ENCODE measurements at places on chromosomes 6 and 20.

DNA sequence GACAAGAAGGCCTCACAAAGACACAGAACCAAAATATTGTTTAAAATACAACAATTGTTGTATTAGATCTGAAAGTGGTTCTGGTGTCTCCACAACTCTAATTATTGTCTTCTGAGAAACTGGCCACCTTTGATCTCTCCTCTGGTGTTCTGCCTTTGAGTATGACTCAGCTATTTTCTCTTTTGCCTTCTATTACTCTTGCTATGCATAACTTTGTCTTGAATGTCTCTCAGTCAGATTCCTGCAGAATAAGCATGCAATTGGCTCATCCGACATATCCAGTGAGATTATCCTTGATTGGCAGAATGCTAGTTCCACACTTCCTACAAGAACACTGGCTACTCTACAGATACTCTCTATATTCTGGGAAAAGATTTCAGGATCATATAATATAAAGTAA lies 14.3 kb upstream of the EPM2A start:
- DNase-seq = no peak

DNA sequence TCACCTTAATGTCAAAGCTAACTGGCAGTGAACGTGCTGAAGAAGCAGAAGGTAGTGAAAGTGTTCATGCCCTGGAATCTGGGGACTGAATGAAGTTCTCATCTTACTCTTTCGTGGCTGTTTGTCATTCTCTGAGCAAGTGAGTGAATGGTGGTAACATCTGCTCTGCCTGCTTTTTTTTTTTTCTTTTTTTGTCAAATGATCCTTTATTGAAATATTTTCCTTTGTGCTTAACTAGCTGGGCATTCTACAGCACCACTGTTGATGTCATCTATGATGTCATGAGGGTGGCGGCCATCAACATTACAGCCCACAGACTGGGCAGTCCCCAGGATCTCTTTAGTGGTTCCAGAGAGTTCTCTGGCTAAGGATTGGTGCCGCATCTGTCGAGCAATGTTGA lies 65.2 kb downstream of the RIN2 start:
- DNase-seq = no peak

DNA sequence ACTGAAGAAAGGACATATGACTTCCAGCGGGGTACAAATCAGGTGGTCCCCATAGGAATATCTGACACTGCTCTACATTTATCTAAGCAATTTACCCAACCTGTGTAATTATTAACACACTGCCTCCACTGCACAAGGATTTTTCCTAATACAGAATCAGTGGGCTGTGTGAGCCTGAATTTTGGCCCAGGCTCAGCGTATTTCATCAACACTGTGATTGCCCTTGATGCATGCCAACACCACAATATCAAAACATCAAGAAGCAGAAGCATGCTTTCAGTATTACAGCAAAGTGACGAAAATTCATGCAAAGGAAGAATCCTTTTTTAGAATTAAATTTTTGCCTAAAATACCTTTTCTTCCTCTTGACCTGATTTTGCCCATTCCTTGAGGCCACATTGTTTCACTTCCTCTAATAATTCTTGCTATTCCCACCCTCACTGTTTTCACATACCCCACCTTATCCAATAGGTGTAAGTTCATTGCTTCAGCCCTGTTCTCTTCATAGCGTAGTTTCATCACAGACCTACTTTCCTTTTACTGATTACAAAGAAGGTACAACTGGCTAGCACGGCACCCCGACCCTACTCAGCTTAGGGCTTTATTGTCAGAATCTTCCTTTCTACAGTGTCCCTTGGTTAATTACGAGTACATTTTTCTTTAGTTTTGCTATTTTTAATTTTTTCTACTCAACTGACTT lies 83.7 kb upstream of the PTCHD4 start:
- DNase-seq = no peak

- no peak for DNase-seq
Observed at GRCh38 chr6:134920422-134920821, 29.5 kb downstream of the ALDH8A1 start.

DNA sequence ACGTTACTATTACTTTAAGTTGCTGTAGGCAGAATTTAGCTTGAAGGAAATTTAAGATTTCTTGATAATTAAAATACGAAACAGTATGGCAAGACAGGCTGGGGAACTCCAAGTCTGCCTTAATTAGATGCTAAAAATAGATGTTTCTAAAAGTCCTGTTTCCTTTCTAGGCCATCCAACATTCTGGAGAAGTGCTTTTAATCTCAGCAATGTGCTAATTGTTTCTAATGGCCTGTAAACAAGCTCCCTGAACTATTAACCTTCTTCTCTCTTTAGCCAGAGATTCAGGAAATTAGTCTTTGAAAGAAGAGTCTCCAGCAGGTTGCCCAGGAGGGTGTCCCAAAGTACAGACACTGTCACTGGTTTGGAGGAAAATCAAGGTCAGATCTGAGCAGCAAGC lies 677.3 kb upstream of the AGPAT4 start:
- no peak for DNase-seq

- DNase-seq = peak; percentile 3
Observed at GRCh38 chr20:13819885-13820645, 35.2 kb downstream of the NDUFAF5 start.

DNA sequence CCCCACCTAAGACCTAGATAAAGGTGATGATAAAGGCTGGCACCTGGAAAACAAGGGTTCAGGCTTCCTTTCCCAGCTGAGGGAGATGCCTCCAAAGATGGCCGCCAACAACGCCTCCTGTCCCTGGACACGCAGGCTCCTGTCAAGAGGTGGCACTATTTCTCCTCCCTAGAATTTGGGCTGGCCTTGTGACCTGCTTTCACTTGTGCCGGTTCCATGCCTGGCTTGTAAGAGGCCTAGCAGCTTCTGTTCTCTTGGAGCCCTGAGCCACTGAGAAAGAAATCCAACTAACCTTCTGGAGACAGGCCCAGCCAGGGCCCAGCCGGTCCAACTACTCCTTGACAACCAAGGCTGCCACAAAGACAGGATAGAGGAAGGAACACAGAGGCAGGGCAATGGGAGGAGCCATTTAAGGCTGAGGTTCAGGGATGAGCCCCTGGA lies 60.2 kb upstream of the RALY start:
- DNase-seq = peak; percentile 17

- DNase-seq = no peak
Observed at GRCh38 chr6:14373648-14374437, 256.3 kb downstream of the CD83 start.

GRCh38 chr6:2823104-2823850 lies 18.4 kb downstream of the SERPINB1 start:
- DNase-seq = no peak

DNA sequence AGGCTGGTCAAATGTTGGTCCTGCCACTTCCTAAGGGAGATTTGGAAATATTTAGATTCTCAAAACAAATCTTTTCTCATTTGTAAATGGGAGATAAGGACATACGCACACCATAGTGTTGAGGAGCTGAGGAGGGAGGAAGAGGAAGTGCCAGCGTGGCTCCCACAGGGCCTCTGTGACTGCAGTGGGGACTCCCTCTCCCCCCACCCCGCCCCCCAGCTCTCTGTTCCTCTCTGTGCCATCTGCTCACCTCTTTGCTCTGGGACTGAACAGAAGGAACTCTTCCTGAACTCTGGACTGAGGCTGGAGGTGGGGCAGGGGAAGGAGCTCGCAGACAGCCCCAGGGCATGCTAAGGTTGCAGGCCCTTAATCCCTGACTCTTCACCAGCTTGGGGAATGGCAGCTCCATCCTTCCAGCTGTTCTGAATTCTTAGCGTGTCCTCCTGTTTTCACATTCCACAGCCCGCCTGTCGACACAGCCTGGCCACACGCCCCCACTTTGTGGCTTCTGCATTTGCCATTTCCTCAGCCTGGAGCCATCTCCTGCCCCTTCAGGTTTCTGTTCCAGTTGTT lies 11.4 kb downstream of the DDX27 start:
- no peak for DNase-seq

- no peak for DNase-seq
Observed at GRCh38 chr6:144624246-144624645, 339.1 kb downstream of the UTRN start.

DNA sequence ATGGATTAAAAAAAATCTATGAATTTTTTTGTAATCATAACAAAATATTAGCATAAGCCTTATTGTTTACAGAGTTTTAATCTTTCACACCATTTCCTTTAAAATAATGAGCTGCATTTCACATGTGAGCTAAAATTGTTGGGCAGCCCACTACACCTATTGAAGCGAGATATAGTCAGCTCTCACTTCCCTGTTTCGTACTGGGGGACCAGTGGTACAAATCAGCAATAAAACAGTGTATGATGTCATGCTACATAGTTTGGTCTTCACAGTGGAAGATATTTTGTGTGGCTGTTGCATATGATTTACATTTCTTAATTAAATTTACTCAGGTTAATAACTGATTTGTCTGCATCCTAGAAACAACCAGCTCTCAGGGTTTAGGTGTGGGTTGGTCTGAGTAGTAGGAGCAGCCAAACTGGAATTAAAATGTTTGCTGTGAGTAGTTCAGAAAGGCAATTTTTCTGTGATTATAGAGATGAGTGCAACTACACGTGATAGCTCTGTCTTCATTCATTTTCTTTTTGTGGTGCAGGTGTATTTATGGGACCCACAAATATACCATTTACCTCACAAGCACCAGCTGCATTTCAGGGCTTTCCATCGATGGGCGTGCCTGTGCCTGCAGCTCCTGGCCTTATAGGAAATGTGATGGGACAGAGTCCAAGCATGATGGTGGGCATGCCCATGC lies 99.3 kb downstream of the B3GAT2 start:
- no peak for DNase-seq

- DNase-seq = no peak
Observed at GRCh38 chr6:37320646-37321045, 33.1 kb upstream of the RNF8 start.

DNA sequence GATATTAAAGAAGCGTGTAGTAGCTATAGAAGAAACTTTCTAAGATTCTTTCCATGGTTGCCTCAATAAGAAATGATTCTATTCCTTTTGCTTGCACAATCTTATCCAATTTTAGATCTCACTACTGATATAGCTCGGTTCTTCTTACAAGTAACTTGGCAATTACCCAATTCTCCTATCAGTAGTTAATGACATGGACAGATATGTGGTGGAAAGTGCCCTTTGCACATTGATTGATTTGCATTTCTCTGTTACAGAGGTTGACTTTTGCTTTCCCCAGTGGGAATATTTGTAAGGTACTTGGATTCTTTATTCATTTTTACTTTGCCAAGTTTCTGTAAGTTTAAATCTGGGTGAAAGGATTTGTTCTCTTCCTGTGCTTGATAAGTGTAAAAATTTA lies 93.7 kb upstream of the QKI start:
- DNase-seq = no peak

- DNase-seq = no peak
Observed at GRCh38 chr6:34318499-34319470, 70.0 kb upstream of the SMIM29 start.

DNA sequence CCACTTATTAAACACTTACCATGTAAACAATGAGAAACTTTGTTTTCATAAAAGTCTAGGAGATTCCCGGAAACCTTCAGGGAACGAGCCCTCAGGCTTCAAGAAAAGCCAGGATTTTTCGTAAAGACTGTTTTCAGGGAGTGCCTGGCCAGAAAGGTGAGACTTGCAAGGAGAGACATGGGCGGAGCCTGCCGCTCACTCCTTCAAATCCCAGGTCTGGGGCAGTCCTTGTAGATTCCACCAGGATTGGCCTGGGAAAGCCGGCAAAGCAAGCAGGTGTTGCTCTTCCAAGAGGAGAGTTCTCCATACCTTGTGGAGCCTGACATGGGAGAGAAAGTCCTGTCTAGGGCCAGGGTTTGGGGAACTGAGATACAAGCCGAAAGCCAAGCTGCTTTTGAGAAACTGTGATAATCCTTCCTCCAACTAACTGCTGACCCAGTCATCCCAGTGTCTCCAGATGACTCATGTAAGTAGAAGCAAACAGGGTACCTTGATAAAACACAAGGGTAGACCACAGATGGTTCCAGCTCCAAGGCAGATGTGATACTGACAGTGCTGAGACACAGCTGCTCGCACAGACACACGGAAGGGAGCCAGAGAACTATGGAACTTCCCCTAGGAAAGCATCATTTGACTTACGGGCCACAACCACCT lies 69.4 kb upstream of the NAA20 start:
- no peak for DNase-seq

DNA sequence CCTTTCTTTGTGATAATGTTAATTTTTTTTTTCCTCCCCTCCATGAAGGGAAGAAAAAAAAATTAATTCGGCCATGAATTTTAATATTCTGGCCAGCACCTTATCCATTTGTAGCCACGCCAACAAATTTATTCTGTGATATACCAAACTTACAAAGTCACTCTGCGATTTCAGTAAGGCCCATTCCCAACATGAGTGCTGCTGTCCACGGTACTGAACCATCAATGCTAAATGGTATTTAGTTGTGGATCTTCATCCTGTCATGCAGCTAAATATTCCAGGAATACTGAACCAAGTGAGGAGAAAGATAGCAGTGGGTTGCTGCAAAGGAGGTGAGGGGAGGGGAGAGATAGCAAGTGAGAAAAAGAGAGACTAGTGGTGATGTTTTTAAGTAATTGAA lies 19.5 kb upstream of the RSPH4A start:
- no peak for DNase-seq

DNA sequence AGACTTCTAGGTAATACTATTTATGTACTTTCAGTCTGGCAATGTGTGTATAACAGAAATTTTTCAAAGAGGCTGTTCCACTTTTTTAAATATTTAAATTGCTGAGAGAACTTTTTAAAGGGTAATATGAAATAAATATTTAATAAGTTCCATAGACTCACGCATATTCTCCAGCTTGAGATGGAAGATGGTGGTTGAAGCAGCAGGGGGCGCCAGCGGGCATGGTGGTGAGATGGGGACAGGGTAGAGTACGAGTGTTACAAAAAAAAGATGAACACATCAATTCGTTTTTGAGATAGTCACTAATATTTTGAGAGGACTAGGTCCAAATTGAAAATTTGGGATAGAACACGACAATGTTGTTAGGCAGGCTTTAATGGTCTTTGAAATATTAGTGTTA lies 68.4 kb downstream of the RSPO3 start:
- DNase-seq = peak; percentile 62

- peak; percentile 29 for DNase-seq
Observed at GRCh38 chr20:32484225-32484957, 100.7 kb downstream of the NOL4L start.

GRCh38 chr6:20319520-20320357 lies 81.9 kb upstream of the E2F3 start:
- peak; percentile 50 for DNase-seq

- DNase-seq = no peak
Observed at GRCh38 chr6:90401933-90402830, 105.5 kb upstream of the BACH2 start.

Data from stimulated activated CD4-positive, alpha-beta T cell treated with anti-CD3 and anti-CD28 coated beads, Interleukin-1b, Interleukin-23, amount 100 ng/mL, for 4 hours (primary cell).